Activated naive CD4-positive, alpha-beta T cell treated with anti-CD3 and anti-CD28 coated beads for 36 hours (primary cell): ENCODE measurements at places on chromosomes 4 and X.

- no peak for DNase-seq
Observed at GRCh38 chr4:25450491-25450901, 73.4 kb downstream of the ANAPC4 start.

- DNase-seq, result no peak
Observed at GRCh38 chrX:33330798-33331197, 119.4 kb upstream of the DMD start.

- DNase-seq, result no peak
Observed at GRCh38 chrX:104427073-104427472, 138.9 kb upstream of the IL1RAPL2 start.

DNA sequence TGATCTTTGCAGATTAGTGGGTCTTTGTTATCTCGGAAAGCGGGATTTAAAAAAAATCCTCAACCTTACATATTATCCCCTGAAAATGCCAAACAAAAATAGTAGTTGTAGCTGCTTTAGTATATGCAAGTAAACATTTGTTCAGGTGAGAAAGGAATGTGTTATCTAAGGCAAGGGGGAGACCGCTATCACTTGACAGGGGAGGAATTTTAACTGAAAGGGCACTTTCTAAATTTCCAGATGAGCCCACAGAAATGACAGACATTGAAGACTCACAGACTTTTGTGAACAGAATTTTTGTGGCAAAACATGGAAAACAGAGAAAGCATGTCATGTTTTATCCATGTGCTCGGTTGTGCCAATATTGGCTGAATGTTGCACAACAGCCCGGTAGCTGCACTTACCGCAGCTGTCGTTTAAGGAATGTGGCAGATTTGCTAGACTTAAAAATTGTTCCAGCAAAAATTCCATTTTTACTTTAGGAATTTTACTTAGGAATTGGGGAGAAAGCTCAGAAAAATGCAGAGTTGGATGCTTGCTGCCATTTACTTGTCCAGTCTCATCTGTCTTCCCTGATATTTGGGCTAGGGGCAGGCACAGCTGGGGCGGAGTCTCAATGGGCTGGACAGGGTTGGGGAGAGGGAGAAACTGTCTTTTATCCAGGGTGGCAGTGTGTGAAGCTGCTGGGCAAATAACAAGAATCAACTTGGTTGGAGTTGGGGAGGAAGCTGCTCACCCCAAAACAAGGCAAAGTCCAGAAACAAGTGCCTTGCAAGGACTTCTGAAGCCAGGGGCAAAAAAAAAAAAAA lies 94.6 kb upstream of the RPS6KA3 start:
- DNase-seq, result no peak

DNA sequence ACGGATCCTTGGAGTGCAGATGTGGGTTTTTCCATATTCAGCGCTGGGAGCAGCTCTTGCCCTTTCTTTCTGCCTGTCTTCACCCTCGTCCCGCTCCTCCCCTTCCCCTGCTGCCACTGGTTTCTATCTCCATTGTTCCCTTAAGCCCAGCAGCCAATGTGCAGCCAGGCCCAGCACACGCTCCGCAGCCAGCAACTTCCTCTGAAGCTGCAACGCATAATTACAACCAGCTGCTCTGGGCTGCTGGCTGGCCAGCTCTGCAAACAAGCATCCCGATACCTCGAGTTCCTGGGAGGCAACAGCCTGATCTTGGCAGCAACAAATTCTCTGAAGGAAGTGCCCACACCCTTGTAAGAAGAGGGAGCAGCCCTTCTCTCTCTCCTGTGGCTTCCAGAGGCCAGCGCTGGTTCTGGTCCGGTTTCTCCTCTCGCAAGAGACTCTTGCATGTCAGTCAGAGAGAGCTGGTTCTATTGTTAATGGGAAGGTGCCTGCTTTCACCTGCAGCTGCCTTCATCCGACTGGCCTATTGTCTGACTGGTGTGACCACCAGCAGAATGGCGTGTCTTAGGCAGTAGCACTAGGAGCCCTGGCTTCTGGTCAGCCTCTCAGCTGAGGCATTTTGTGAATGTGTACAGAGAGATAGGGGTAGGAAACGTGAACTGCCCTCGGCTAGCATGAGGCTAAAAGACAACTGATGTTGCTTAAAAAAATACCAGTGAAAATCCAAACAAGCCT lies 83.8 kb upstream of the MAML3 start:
- DNase-seq, result no peak

DNA sequence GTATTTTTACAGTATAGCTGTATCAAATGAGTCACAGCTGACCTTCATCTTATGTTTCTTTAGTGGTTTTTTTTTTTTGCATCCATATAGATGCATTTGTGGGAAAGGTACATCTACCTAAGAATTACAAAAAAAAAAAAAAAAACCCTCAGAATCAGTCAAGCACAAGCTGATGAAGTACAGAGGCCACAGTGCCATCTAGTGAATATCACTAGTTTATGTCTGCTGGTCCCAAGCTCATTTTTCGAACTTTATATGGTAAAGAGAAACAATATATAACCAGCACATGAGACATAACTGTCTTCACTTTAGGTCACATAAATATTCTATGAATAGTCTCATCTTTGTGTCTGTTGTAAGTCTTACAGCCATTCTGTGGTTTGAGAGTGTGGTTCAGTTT lies 220.1 kb downstream of the DLG3 start:
- DNase-seq, result peak; percentile 6

GRCh38 chr4:79296768-79297428 lies 29.0 kb downstream of the NAA11 start:
- no peak for DNase-seq

DNA sequence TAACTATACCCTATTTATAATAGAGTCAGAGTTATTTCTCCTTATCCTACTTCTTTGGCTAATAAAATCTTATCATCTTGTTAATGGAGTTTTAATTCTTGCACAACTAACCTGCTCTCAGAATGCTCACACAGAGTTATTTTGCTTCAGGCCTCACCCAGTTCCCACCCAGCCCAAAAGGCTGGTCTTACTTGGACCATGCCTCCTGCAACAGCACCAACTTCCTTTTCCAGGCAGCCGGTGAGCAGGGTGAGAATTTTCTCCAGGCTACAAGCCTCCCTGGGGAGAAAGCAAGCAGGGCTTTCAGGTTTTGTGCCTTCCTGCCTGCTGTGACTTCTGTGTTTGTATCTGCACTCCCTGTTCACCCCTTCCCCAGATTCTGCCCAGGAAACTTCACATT lies 29.1 kb upstream of the BANK1 start:
- no peak for DNase-seq

DNA sequence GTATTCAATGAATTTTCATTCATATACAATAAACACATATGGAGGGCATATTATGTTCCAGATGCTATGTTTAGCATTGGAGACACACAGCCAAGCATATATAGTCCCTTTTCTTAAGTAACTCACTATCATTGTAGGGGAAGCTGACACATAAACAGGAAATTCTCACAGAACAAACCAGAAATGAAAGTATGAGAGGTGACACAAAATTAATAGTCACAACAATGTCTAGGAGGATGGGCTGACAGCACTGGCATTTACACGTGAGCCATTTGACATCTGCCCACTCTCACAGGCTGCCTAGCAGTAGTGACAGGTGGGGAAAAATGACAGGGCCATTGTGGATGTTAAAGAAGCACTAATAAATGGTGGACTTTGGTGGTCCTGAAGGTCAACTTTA lies 2.6 kb upstream of the CNOT6L start:
- peak; percentile 71 for DNase-seq

GRCh38 chr4:181550381-181550780 lies 692.8 kb upstream of the TENM3 start:
- no peak for DNase-seq

DNA sequence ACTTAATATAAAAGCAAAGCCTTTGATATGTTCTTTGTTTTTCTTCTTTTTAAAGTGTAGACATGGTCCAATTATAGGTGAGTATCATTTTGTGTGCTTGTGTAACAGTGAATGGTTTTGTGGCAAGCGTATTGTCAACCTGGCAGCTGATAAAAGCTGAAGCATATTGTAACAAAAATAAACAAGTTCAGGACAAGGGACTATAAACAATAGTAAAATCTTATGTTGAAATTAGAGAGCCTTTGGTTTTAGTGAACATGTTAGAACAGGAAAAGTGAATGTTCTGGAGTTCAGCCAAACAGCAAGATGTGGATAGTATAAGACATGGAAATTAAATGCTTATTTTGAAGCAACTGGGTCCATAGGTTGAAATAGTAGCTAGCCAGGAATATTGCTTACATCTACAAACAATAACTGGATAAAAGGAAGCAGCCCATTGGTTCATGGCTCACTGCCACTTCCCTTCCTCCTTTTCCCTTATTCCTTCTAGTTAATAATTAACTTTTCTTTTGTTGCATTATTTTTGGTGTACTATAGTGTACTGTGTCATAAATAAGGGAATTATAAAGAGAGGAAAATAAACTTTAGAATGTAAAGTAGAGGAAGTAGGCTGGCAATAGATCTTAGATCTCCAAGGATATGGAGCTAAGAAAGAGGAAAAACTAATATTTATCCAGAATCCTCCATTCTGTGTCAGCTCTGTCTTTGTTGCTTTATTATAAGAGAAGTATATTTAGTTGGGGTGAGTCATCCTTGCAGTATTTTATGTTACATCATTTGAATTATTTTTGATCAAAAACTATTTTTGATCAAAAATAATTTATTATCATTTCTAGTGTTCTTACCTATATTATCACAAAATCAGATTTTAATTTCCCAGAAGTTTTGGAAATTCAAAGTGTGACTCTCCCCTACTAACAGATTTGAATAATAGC lies 65.6 kb downstream of the MRPL1 start:
- no peak for DNase-seq

GRCh38 chr4:53722110-53722509 lies 130.8 kb upstream of the LNX1 start:
- DNase-seq, result no peak

DNA sequence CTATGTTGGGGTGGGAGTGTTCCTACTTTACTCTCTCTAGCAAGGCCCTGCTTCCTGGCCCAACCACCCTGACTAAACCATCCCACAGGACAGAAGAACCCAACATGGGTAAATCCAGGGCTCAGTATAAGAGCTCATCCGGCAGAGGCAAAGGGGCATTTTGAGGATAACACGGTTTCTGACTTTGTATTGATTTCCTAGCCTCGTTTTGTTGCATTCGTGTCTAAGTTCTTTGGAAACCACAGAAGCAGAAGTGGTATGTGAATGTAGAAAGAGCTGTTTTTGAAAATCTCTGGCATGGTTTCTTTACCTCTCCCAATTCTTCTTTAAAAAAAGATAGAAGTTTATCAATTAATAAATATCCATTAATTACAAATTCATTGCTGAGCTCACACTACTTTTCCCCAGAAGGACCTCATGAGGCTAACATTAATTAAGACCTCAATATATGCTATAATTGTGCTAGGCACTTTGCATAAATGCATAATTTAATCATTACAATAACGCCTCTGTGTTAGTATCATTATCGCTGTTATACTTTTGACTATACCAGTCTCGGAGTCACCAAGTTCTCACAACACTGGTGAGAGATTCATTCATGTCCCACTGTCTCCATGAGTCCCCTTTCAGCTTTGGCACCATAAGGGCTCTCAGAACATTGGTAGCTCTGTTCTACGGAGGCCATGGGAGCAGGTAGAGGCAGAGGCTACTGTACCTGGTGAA lies 5.8 kb upstream of the CLNK start:
- DNase-seq, result no peak

DNA sequence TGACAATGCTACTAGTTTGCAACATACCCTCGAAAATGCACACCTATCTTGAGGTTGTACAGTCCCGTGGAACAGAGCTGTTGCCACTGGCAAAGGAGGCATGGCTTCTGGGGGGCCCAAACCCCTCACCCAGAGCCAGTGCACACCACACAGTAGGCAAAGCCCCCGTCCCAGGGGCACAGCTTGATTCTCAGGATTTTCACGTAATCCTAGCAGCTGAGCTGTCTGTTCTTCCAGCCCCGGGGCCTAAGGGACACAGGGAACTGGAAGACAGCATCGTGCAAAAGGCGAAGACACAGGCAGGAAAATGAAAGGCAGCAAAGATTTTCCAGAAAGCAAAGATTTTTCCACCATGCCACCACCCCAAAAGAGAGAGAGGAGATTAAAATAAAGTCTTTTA lies 77.2 kb downstream of the JAKMIP1 start:
- DNase-seq, result no peak

- DNase-seq, result peak; percentile 85
Observed at GRCh38 chr4:75672461-75673026, 667 bp downstream of the G3BP2 start.

DNA sequence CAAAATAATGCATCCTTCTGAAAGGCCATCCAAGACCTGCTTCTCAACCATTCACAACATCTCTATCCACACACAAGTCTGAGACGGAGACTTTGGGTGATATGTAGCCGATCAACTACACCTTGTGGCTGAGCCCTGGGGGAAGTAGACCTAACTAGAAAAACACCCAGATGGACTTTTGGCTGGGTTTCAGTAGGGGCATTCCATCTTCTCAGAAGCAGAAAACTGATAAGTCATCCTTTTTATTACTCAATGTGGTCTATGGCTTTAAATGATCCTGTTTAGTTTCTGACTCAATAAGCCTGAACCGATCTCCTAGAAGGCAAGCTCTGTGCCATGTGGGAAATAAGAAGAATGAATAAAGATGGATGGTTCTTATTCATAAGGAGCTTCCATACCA lies 82.5 kb upstream of the AFF2 start:
- DNase-seq, result no peak

DNA sequence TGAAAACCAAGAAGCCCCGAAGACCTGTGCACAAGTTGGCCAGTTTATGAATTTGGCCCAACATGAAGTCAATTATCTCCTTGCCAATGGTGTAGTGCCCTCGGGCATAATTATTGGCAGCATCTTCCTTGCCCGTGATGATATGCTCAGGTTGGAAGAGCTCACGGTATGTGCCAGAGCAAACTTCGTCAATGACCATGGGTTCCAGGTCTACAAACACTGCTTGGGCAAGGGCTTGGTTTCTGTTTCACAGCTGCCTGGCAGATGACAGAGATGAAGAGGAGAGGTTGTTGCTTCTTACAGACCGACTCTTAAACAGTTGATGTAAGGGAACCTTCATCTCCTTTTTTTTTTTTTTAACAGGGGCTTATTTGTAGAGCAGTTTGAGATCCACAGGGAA lies 135.6 kb upstream of the PLS3 start:
- no peak for DNase-seq

DNA sequence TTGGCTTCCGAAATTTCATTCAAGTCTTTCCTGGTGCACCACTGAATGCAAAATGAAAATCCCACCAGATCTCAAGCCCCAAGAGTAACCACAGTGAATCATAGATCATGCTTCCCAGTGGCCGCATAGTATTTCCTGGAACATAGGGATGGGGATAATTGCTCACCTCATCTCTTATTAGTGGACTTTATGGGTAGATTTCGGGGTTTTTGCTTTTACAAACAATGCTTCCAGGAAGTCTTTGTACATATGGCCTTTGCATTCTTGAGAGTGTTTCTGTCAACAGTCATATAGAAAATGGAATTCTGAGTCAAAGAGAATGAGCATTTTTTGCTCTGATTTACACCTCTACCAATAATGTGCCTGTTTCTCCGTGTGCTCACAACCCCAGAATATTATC lies 53.4 kb downstream of the PPEF2 start:
- peak; percentile 12 for DNase-seq

DNA sequence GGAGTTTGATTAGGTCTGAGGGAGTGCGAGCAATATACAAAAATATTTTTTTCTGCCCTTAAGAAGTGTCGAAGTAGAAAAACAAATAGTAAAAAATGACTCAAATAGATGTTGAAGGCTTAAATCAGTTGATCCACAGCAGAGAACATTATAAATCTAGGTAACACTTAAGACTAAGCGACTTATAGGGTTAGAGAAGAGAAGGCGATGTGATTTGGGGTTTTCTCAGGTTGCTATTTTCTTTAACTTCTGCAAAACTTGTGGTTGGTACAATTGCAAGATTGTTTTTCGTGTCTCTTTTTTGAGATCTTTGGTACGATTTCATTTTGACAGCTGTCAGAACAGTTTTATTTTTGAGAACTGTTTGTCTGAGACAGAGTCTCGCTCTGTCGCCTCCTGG lies 1479.5 kb downstream of the PCDH7 start:
- no peak for DNase-seq
